ENCODE measurements at places on chromosomes 6 and 20.

- no peak for DNase-seq
Measured at GRCh38 chr6:1516742-1517520, 92.8 kb upstream of the FOXC1 start.

DNA sequence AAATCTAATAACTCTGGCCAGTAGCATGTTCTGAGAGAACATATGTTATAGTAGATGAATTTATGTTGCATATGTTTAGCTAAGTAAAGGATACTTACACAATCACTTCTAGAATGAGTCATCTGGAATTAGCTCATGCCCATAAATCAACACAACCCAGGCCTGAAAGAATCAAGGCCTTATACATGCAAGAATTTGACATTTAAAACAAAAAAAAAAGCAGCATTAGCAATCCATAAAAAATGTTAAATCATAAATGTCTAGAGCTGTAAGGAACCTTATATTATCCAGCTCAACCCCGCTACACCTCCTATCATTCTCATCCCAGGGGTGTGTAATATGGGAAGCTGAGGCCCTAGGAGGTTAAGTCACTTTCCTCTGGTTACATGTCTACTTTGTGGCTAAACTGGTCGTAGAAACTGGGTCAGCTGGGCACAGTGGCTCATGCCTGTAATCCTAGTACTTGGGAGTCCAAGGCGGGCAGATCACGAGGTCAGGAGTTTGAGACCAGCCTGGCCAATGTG lies 105.2 kb upstream of the CARMIL1 start:
- DNase-seq: no peak

DNA sequence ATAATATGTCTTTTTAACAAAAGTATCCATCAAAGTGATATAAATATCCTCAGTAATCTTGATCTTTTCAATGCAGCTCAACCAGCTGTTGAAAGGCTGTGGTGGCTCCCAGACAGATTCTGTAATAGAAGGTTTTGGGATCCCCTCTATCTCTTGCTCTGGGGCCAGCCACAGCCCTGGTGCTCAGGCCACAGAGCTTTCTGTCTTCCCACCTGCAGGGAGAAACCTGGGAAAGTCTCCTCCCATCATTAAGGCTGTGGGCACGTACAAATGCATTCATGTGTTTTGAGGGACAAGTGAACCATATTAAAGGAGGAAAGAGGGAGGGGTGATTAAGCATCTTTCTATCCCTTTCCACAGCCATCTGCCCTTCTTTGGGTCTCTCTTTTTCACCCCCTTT lies 183.1 kb downstream of the PRDM13 start:
- no peak for DNase-seq

DNA sequence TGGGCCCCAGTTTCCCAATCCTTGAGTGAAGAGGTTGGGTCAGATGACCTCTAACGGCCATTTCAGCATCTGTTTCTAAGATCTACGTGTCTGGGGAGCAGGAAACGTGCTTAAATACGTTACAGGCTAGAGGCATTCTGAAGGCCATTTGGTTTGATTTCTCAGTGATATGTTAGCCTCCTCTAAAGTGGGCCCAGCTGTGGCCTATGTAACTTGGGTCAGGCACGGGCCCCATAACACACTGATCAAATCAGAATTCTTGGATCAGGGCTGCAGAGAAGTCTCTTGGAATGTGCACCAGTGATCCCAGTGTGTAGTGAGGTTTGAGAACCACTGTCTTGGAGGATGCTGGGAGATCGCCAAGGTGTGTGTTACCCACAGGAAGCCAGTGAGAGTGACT lies 36.1 kb upstream of the TGM3 start:
- no peak for DNase-seq

- no peak for DNase-seq
Measured at GRCh38 chr20:3704087-3704486, 8.3 kb downstream of the SIGLEC1 start.

All from stimulated activated CD8-positive, alpha-beta memory T cell treated with anti-CD3 and anti-CD28 coated beads, Interleukin-4, amount 100 ng/mL, for 1 hour (primary cell).